PC-3 (cell line): ENCODE measurements at places on chromosomes 2 and 18. TPM values are rescaled to one million over a fixed set of nuclear protein-coding genes. Genes with fewer than 3 reads are reported as not detected.

CCDC68 gene
- 2.6 and 3.1 TPM in 2 replicates for total RNA-seq

PFN4 gene
- total RNA-seq: 0.44 and 2.3 TPM in 2 replicates

EIF4E2 gene
- total RNA-seq: 53.9 and 55.1 TPM in 2 replicates

PPP1R1C gene
- 1.4 and 1.5 TPM in 2 replicates for total RNA-seq

LHCGR gene
- total RNA-seq: not detected in 2 replicates

DOK6 gene
- not detected in 2 replicates for total RNA-seq

RBBP8 gene
- 31.9 and 41.1 TPM in 2 replicates for total RNA-seq

GRP gene
- not detected in 2 replicates for total RNA-seq

PXDN gene
- total RNA-seq: 125 and 155 TPM in 2 replicates

ALK gene
- total RNA-seq: 0.81 and 0.87 TPM in 2 replicates

EMILIN2 gene
- 17.1 and 24.5 TPM in 2 replicates for total RNA-seq

WDR35 gene
- 6.6 and 8.9 TPM in 2 replicates for total RNA-seq

CYB5A gene
- total RNA-seq: 98.0 and 130 TPM in 2 replicates

RNF125 gene
- 1.1 and 1.2 TPM in 2 replicates for total RNA-seq

LYG1 gene
- total RNA-seq: 0.58 and 1.5 TPM in 2 replicates

TMEFF2 gene
- not detected in 2 replicates for total RNA-seq

SPEG gene
- total RNA-seq: 30.7 and 45.2 TPM in 2 replicates

IL36RN gene
- 0.36 TPM in 1 of 2 replicates, not detected in the other for total RNA-seq

SLC9A4 gene
- total RNA-seq: 0.04 TPM in 1 of 2 replicates, not detected in the other

SGPP2 gene
- not detected in 2 replicates for total RNA-seq

RGPD3 gene
- total RNA-seq: 0.04 TPM in 1 of 2 replicates, not detected in the other

CCDC74B gene
- 8.6 and 9.8 TPM in 2 replicates for total RNA-seq

ANKRD29 gene
- total RNA-seq: 31.0 and 31.4 TPM in 2 replicates

CRYBA2 gene
- total RNA-seq: 6.4 and 13.5 TPM in 2 replicates

ZBTB7C gene
- 1.1 and 1.3 TPM in 2 replicates for total RNA-seq

FBXO36 gene
- total RNA-seq: 3.6 and 4.3 TPM in 2 replicates

CHRNA1 gene
- 0.23 and 1.8 TPM in 2 replicates for total RNA-seq

EPB41L3 gene
- total RNA-seq: 39.5 TPM in 2 replicates

GAL3ST2 gene
- total RNA-seq: not detected in 2 replicates

EFEMP1 gene
- total RNA-seq: 52.0 and 59.6 TPM in 2 replicates

HOXD12 gene
- not detected in 2 replicates for total RNA-seq

GPR39 gene
- total RNA-seq: 34.8 and 43.2 TPM in 2 replicates

C2orf78 gene
- not detected in 2 replicates for total RNA-seq

AQP12A gene
- not detected in 2 replicates for total RNA-seq

LBX2 gene
- not detected in 2 replicates for total RNA-seq

C2orf81 gene
- total RNA-seq: 1.6 and 2.4 TPM in 2 replicates

SNORC gene
- 11.1 and 14.3 TPM in 2 replicates for total RNA-seq

CACNB4 gene
- total RNA-seq: not detected in 2 replicates

GATA6 gene
- total RNA-seq: 19.4 and 24.1 TPM in 2 replicates

TMEM17 gene
- total RNA-seq: 1.6 and 2.9 TPM in 2 replicates

ABCG8 gene
- total RNA-seq: not detected in 2 replicates

TRABD2A gene
- 2.0 and 4.0 TPM in 2 replicates for total RNA-seq
